ENCODE measurements at places on chromosomes 13 and 19.
A peak's percentile ranks its signal among the peaks of the same experiment; 100 is the strongest.

DNA sequence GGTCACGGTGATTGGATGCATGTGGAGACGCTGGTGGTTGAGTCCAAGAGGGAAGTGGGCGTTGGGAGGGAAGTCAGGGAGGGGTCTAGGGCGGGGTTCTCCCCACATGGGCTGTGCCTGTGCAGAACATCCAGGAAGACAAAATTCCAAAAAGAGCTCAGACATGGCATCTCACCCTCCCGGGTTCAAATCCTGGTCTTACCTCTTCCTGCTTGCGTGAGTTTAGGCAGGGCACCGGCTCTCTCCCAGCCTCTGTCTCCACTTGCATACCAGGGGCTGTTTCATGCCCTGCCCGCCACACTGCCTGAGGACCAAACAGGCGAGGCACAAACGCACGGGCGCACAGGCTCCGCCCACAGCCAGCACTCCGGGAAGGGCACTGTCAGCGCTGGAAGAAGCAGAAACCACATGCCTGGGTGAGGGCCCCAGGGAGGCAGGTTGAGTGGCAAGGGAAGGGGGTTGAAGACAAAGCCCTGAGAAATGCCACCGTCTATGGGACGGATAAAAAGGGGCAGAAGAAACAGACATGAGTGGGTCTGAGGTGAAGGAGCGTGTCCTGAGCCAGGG lies 123.6 kb upstream of the SOX1 start:
- DNase-seq: no peak

DNA sequence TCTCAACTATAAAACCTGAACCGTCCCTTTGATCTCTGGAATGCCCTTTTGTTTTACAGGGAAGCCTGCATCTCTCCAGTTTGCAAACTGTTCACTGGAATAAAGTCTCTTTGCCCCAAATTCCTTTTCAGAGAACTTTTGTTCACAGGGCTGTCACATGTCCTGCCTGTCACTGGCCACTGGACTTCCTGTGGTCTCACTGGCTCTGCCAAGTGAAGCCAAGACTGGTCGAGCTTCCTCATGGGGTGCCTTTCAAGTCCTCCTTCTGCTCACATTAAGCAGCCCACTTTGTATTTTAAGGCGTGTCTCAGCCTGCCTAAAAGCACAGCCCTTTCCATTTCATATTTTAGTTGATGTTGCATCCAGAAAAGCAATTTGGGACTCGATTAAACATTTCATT lies 215.7 kb downstream of the KATNAL1 start:
- DNase-seq: no peak

- DNase-seq: no peak
Observed at GRCh38 chr13:22848539-22849052, 332.2 kb upstream of the SGCG start.

GRCh38 chr13:75754936-75755335 lies 118.8 kb downstream of the LMO7 start:
- no peak for DNase-seq

DNA sequence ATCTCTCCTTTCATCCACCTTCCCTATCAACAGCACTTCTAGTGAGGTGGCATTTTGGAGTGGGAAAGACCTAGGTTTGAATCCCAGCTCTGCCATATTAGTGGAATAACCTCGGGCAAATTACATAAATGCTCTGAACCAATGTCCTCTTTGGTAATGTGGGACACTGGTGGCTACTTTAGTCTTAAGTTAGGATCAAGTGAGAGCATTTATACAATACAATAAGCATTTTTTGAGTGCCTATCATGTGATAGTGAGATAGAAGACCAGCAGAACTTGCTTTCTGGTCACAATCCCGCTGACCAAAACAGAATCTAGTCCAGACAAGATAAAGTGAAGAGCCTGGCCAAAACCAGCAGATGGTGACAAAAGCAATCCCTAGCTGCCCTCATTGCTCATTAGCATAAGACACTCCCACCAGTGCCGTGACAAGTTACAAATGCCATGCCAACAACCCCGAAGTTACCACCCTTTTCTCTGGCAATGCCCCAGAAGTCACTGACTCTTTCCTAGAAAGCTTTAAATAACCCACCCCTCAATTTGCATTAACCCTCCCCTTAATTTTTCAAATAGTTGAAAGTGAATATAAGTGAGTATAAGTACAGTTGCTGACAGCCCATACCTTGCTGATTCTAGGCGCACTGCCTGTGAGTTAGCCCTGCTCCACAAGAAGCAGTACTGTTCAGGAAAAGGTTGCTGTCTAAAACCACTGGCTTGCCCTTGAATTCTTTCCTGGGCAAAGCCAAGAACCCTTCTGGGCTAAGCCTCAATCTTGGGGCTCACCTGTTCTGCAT lies 28.9 kb upstream of the KPNA3 start:
- DNase-seq: no peak

GRCh38 chr19:8576273-8576993 lies 809 bp downstream of the MYO1F start:
- DNase-seq: no peak

DNA sequence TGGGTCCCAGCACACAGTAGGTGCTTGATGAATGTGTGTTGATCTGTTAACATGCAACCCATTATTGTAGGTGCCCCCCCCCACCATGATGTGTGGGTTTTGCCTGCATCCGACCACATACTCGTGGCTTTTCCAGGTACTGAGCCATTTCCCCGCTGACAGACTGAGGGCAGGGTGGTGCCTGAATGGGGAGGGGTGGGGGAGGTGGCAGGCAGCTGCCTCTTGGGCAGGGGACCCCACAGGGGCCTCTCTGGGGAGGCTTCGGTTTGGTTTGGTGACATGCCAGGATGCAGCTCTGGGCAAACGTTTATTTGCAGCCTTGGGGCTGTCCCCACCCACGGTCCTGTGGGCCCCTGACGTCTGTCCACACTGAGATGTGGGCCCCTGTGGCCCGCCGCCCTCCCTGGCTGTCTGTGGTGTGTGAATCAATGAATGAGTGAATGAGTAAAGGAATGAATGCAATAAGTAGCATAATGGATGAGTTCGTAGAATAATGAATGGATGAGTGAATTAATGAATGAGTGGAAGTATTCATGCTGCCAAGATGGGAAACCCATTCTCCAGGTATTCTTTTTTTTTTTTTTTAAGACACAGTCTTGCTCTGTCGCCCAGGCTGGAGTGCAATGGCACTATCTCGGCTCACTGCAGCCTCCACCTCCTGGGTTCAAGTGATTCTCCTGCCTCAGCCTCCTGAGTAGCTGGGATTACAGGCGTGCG lies 9.0 kb upstream of the JUND start:
- peak; percentile 83 for DNase-seq

GRCh38 chr19:15640294-15640903 lies at the start of gene CYP4F3:
TSS of gene CYP4F3 (plus strand) at chr19:15640897. CDS start at chr19:15641416, 519 bp downstream.
- DNase-seq: no peak

DNA sequence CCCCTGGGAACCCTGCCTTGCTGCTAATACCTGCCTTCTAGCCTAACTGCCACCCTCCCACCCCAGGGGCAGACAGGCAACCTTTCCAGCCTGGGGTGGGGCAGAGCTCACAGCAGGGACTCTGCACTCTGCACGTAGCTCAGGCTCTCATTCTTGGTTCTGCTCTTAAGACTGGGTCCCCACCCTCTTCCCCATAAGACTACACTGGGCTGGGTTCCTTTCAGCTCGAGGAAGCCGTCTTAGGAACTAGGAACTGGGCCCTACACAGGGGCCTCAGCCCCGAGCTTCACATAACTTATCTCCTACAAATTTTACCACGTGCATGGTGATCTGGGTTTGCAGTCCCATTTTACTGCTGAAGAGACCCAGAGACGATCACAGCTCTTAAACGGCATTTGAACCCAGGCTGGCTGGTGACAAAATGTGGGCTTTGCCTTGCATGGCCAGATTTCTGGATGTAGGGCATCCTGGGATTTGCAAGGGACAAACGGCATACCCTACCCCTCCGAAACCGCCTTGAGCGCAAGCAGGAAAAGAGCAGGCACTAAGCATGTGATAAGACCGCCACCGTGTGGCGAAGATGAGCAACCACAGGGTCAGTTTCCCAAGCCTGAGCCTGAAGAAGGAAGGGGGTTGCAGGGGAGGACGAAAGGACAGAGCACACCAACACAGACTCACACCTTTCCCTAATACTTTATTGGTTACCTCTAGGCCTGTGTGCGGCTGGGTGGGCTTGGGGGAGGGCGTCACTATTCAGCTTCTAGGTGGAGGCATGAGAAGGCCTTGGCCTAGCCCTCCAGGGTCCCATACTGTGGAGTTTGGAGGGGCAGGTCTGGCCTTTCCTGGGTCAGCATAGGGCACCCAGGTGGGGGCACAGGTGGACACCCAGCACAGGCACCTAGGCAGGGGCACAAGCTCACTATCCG lies 5.1 kb downstream of the JUNB start:
- DNase-seq: peak; percentile 85

DNA sequence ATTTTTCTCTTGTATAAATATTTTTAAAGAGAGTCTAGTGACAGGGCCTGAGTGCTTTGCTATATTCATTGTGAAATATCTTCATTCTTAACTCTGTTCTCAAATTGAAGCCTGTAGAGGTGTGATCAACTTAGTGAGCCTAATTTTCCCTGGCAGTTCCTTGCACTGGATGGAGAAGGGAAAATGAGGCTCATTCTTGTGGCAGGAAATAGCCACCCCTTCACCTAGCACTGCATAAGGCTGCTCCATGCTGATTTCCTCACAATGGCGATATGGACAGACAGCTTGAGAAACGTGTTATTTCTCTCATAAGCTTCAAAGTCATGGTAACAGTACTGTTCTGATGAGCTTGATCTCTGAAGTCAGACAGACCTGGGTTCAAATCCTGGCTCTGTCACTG lies 146.2 kb downstream of the AKAP11 start:
- DNase-seq: no peak

DNA sequence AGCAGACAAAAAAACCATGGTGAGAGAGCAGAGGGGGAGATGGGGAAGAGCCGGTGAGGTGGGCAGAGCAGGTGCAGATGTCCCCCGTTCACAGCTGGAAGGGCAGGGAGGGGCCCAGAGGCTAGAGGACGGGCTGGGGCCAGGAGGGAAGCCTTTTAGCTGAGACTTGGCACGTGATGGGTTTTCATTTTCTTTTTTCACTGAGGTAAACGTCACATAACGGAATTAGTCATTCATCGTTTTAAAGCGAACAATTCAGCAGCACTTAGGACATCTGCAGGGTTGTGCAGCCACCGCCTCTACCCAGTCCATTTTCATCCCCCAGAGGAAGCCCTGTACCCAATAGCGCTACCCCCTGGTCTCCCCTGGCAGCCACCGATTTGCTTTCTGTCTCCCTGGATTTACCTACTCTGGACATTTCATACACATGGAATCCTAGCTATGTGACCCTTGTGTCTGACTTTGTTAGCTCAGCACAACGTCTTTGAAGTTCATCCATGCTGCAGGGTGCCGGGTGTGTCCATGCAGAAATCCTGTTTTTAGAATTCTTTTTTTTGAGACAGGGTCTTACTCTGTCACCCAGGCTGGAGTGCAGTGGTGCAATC lies 16.0 kb upstream of the EMC10 start:
- no peak for DNase-seq

DNA sequence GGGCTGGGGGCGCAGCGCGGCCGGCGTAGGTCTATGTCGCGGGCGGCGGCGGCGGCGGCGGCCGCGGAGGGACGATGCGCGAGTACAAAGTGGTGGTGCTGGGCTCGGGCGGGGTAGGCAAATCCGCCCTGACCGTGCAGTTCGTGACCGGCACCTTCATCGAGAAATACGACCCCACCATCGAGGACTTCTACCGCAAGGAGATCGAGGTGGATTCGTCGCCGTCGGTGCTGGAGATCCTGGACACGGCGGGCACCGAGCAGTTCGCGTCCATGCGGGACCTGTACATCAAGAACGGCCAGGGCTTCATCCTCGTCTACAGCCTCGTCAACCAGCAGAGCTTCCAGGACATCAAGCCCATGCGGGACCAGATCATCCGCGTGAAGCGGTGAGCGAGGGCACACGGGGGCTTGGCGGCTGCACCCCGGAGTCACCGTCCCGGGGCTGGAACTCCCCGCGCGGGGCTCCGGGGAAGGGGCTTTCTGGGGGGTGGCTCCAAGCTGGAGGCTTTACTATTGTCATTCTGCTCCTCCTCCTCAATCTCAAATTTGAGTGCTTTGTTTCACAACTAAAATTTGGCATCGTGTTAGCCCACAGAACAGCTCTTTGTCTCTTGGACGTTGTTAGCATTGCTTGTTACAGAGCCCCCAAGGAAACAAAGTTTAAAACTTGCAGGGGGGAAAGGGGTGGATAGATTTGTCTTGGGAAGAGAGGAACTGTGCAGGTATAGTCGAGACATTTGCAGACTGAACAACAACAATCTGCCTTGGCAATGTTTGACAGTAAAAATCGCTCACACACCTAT lies 630 bp downstream of the RAP2A start:
- DNase-seq: peak; percentile 74

DNA sequence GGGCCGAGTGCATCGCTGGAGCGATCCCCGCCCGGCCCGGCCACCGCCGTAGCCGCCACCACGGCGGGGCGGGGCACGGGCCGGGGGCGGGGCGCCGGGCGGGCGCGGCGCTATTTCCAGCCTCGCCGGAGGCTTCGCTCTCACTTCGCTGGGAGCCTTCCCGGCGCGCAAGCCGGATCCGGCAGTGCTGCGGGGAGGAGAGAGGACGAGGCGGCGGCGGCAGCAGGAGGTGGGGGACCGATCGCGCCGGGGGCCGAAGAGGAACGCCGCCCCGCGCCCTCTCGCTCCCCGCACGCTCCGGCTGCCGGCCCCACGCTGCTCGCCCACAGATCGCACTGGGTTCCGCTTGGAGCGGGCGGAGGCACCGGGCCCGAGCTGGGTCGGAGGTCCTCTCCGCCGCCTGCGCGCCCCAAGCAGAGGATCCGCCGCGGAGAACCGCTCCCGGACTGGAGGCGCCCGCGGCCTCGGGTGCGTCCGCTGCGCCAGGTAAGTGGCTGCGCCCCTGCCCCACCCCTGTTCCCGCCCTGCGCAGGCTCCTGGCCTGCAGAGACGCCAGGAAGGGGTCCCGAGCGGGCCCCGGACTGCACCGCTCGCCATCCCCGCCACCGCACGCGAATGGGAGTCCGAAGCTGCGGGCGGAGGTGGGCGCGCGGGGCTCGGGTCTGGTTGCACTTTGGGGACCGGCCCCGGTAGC lies at the start of gene CHST8:
CHST8 (plus strand) TSS at position 143 of the 694 bp plus-strand sequence. CDS start 67,309 bp downstream, outside the sequence.
- DNase-seq: no peak

DNA sequence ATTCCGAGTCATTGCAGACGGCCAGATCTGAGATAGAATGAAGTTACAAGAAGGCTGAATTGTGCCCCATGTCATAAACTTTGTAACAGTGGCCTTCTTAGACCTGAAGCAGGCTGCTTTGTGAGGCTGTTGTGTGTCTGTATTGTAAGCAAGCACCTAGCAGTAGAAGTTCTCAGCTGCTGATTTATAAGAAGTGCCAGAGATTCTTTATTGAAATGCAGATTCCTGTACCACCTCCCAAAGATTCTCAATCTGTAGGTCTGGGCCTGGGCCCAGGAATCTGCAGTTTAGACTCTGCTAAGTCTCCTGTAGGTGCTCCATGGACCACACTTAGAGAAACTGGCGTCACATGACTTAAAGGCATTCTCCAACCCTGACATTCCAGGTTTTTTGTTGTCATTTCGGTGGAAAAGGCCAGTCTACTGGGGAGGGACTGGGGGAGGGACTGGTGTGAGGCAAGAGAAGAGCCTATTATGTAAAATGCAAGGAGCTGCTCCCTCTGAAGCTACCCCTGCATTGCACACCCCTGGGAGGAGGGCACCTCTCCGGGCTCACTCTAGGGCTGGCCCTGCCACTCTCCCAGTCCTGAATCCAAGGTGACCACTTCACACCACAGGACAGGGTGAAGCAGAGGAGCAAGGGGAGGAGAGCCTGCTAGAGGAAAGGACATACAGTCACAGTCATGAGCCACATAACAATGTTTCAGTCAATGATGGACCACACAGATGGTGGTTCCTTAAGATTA lies 769 bp upstream of the TMEM272 start:
- no peak for DNase-seq

- no peak for DNase-seq
Observed at GRCh38 chr13:47126432-47126831, 229.6 kb upstream of the HTR2A start.
